ENCODE measurements at places on chromosomes 4 and X. TPM values are rescaled to one million over a fixed set of nuclear protein-coding genes. Genes with fewer than 3 reads are reported as not detected.

Gene TEX13D
- total RNA-seq, result not detected

Gene FATE1
- total RNA-seq, result not detected

Gene SYNPO2
- 0.22 TPM for total RNA-seq

Gene LDB2
- total RNA-seq, result not detected

Gene CT83
- total RNA-seq, result not detected

Gene SPANXC
- total RNA-seq, result not detected

DNA sequence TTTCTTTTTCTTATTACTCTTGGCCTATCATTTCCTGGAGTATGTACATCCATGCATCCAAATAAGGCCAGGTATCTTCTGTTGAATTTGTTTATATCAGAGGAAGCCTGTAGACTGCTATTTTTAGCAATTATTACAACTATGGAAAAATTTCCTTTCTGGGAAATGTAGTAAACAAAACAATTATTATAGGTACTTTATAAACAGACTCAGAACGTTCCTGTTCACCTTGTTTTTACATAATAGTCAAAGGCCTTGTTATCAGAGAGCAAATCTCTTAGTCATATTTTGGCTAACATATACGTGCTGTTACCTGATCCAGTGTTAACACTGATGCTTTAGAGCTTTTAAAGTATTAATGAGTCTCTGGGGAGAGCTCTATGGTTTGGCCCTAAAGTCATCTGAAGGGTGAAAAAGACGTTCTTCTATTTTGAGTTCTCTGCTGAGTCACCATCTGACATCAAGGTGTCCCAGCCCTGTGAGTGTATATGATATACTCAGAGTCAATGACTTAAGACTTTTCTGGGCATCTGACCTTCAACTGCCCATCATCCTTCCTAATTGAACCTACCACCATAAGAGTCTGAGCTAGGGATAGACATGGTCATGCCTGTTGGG lies 7.3 kb downstream of the SPARCL1 start:
- no peaks in the 10 kb centered on the region for H3K4me1 ChIP-seq
- no peaks in the 10 kb centered on the region for H3K27me3 ChIP-seq
- no peak overlapping the region for H3K4me3 ChIP-seq
- no peak for DNase-seq

DNA sequence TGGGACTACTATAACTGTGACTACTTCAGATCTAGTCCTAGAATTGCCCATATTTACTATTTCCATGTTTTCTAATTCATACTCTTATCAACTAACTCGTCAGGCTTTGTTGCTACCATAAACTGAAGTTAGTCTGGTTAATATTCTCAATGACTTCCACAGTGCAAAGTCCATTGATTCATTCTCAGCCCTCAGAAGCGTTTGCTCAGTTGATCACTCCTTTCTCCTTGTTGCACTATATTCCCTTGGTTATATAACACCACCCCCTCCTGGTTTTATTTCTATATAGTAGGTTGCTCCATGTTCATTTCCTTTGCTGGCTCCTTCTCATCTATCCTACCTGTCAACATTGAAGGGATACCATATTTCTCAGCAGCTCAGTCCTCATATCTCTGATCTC lies 27.2 kb upstream of the SLC6A14 start:
- no peaks in the 10 kb centered on the region for H3K36me3 ChIP-seq
- no peaks in the 10 kb centered on the region for H3K27me3 ChIP-seq
- no peak for DNase-seq

- no peak overlapping the region for H3K27ac ChIP-seq
- H3K27me3 ChIP-seq, result no peaks in the 10 kb centered on the region
- H3K4me3 ChIP-seq, result no peak overlapping the region
- no peaks in the 10 kb centered on the region for H3K36me3 ChIP-seq
- no peaks in the 10 kb centered on the region for H3K4me1 ChIP-seq
Observed at GRCh38 chr4:2084316-2084715, 25.2 kb downstream of the NAT8L start.

- no peak overlapping the region for H3K27ac ChIP-seq
- H3K27me3 ChIP-seq, result no peaks in the 10 kb centered on the region
- no peaks in the 10 kb centered on the region for H3K36me3 ChIP-seq
- H3K4me3 ChIP-seq, result no peak overlapping the region
- H3K4me1 ChIP-seq, result no peaks in the 10 kb centered on the region
- no peak for DNase-seq
Observed at GRCh38 chr4:181677201-181677600, 566.0 kb upstream of the TENM3 start.

DNA sequence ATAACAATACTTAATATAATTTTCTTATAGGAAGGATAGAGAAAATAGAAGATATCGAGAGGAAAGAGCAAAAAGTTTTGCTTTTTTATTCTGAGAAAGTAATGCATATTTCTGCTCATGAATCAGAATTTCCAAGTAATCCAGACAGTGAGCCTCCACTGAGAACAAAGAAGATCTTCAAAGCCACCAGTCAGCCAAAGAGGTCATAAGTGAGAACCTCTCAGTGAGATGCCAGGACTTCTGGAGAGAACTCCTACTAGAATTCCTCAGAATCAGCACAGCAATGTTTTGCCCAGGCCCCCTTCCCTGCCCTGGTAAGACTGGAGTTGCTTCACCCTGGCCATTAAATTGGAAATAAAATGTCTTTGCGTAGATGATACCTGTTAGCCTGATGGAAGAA lies 254.4 kb upstream of the FAT4 start:
- no peaks in the 10 kb centered on the region for H3K36me3 ChIP-seq
- no peak overlapping the region for H3K4me3 ChIP-seq
- no peaks in the 10 kb centered on the region for H3K27me3 ChIP-seq
- H3K4me1 ChIP-seq, result no peaks in the 10 kb centered on the region
- H3K27ac ChIP-seq, result no peak overlapping the region

- no peak for DNase-seq
- H3K4me1 ChIP-seq, result no peaks in the 10 kb centered on the region
- H3K27ac ChIP-seq, result no peak overlapping the region
- no peak overlapping the region for H3K4me3 ChIP-seq
Observed at GRCh38 chr4:148857239-148857972, 415.2 kb upstream of the NR3C2 start.

DNA sequence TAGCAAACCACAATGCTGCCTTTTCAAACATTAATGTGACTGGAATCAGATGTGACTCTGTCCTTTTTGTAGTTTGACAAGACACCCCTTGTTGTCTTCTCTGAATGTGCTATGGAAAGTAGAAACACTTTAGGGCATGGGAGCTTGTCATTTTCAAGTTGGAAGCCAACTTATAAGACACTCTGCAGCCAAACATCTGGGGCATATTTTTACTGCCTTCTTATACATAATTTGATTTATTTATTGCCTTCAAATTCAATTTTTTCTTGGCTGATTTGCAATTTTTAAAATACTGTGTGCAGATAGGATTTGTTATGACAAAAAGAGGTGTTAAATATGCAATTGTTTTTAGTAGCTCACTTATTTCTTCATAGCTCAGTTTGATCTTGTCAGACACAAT lies 1002.0 kb upstream of the PCDH7 start:
- H3K27me3 ChIP-seq, result no peaks in the 10 kb centered on the region
- no peak overlapping the region for H3K27ac ChIP-seq
- H3K4me1 ChIP-seq, result no peaks in the 10 kb centered on the region
- H3K4me3 ChIP-seq, result no peak overlapping the region
- H3K36me3 ChIP-seq, result no peaks in the 10 kb centered on the region

DNA sequence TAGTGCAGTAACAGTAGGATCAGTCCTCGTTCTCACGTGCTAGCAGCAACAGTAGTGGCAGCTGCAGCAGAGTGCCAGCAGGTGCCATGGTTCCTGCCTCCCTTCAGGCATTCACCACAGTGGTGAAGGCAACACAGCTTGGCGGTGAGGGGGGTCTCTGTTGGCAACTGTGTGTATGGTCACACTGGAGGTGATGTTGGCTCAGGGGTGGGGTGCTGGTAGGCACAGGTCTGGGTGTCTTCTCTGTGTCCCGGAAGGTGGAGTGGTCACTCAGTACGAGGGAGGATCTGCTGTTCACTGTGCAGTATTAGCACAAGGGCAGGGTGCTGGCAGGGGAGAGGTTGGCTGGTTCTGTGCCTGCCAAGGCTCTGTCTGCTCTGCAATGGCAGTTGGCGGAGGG lies 671.8 kb downstream of the CCSER1 start:
- no peak overlapping the region for H3K27ac ChIP-seq
- no peak overlapping the region for H3K4me3 ChIP-seq
- DNase-seq, result no peak
- H3K27me3 ChIP-seq, result no peaks in the 10 kb centered on the region
- H3K4me1 ChIP-seq, result no peaks in the 10 kb centered on the region
- H3K36me3 ChIP-seq, result no peaks in the 10 kb centered on the region

- H3K27ac ChIP-seq, result no peak overlapping the region
- no peak overlapping the region for H3K4me3 ChIP-seq
- H3K36me3 ChIP-seq, result no peaks in the 10 kb centered on the region
- H3K27me3 ChIP-seq, result no peaks in the 10 kb centered on the region
Observed at GRCh38 chrX:54865208-54865607, 55.4 kb upstream of the TRO start.

- H3K27ac ChIP-seq, result no peak overlapping the region
- H3K36me3 ChIP-seq, result no peaks in the 10 kb centered on the region
- no peaks in the 10 kb centered on the region for H3K4me1 ChIP-seq
- H3K4me3 ChIP-seq, result no peak overlapping the region
- no peak for DNase-seq
Observed at GRCh38 chrX:69080855-69081465, 84.3 kb downstream of the PJA1 start.

GRCh38 chr4:156581282-156582063 lies 390.1 kb downstream of the PDGFC start:
- no peak for DNase-seq
- H3K27me3 ChIP-seq, result no peaks in the 10 kb centered on the region
- H3K4me1 ChIP-seq, result no peaks in the 10 kb centered on the region

DNA sequence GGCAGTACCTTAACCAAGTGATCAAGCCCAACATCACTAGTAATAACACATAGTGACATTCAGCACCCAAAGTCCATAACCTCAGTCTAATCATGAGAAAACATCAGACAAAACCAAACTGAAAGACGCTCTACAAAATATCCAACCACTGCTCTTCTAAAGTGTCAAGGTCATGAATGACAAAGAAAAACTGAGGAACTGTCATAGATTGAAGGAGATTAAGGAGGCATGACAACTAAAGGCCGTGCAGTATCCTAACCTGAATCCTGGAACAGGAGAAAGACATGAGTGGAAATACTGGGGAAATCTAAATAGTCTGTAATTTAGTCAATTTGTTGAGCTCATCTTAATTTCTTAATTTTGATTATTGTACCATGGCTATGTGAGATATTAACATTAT lies 38.2 kb upstream of the EXOC1L start:
- H3K36me3 ChIP-seq, result no peaks in the 10 kb centered on the region
- H3K4me1 ChIP-seq, result no peaks in the 10 kb centered on the region
- H3K27me3 ChIP-seq, result no peaks in the 10 kb centered on the region
- H3K27ac ChIP-seq, result no peak overlapping the region

DNA sequence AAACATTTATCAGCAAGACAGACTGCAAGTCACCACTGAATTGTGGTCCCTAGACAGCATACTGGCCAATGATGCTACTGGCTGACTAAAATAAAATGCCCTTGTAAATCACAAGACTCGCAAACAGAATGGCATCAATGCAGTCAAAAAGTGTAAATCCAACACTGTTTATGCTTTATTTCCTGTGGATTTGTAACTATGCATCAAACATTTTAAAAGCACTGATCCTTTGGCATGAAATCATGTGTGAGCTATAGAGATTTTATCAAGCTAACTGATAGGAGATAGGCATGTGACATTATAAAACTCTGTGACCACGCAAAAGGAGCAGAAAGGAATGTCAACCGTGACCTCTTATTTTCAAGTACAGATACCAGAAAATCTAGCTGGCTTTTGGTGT lies 20.8 kb downstream of the MBNL3 start:
- no peak for DNase-seq
- no peaks in the 10 kb centered on the region for H3K36me3 ChIP-seq
- no peaks in the 10 kb centered on the region for H3K27me3 ChIP-seq
- no peak overlapping the region for H3K27ac ChIP-seq

- H3K4me3 ChIP-seq, result no peak overlapping the region
- no peaks in the 10 kb centered on the region for H3K4me1 ChIP-seq
- DNase-seq, result no peak
- no peak overlapping the region for H3K27ac ChIP-seq
Observed at GRCh38 chr4:105548483-105548882, 3.9 kb upstream of the ARHGEF38 start.

GRCh38 chr4:86118711-86119110 lies 241.1 kb downstream of the MAPK10 start:
- no peaks in the 10 kb centered on the region for H3K4me1 ChIP-seq
- H3K36me3 ChIP-seq, result no peaks in the 10 kb centered on the region
- no peak for DNase-seq
- no peaks in the 10 kb centered on the region for H3K27me3 ChIP-seq
- no peak overlapping the region for H3K27ac ChIP-seq

DNA sequence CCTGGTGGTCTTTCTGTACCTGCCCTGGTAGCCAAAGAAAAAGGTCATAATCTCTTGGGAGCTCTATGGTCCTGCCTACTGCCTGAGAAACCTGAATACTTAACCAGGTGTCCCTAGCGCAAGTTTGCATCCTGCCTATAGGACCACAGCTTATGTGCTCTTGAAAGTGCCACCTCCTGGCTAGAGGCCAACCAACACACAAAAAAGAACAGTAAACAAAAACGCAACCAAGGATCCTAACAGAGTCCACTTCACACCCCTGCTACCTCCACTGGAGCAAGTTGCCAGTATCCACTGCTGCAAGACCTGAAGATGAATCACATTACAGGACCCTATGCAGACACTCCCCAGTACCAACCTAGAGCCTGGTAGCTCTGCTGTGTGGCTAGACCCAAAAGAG lies 103.2 kb upstream of the PABPC5 start:
- no peaks in the 10 kb centered on the region for H3K4me1 ChIP-seq
- H3K27me3 ChIP-seq, result no peaks in the 10 kb centered on the region
- H3K36me3 ChIP-seq, result no peaks in the 10 kb centered on the region
- no peak for DNase-seq

DNA sequence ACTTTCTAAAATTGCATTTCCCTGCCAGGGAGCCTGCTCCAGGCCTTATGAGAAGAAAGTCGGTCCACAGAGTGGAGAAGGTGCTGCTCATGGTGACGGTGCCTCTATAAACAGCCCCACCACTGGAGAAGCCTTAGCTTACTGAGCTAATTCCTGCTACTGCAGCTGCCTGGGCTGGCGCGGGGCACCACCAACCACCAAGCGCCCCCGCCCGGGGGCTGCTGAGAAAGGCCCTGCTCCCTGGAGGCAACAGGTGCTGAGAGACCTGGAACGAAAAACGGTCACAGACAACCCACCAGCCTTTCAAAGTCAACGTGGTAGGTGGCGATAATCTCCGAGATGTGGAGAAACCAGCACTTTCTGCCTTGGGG lies 2.9 kb downstream of the HCFC1 start:
- peak overlapping the region; percentile 96 for H3K4me3 ChIP-seq
- H3K27ac ChIP-seq, result peak overlapping the region; percentile 9
- peaks cover 64% of the 10 kb centered on the region for H3K4me1 ChIP-seq
- peaks cover 8% of the 10 kb centered on the region for H3K36me3 ChIP-seq

- H3K27me3 ChIP-seq, result no peaks in the 10 kb centered on the region
- H3K4me3 ChIP-seq, result no peak overlapping the region
- no peak overlapping the region for H3K27ac ChIP-seq
- H3K4me1 ChIP-seq, result no peaks in the 10 kb centered on the region
- H3K36me3 ChIP-seq, result no peaks in the 10 kb centered on the region
- DNase-seq, result no peak
Observed at GRCh38 chr4:48234575-48234974, 35.1 kb downstream of the TEC start.
